ENCODE measurements at places on chromosomes 5 and 9.
A peak's percentile ranks its signal among the peaks of the same experiment; 100 is the strongest.

DNA sequence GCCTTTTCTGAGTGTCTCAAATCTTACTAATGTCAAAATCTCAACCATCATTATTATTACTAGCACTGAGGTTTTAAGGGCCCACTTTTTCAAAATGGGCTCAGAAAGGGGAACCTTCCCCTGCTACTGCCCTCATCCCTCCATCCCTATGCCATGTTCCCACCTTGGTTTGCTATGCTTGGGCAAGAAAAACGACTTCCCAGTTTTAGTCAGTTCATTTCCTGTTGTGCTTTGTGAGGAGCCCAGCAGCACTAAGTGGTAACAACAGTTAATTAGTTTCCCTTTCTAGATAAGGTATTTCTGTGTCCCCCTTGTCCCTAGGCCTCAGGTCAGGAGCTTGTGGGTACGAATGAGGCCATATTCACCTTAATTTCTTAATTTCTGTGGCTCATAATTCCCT is 595.2 kb downstream of the RAB3C start:
- no peaks in the 10 kb centered on the region for H3K36me3 ChIP-seq
- H3K4me3 ChIP-seq, result no peak overlapping the region
- DNase-seq, result no peak
- H3K4me1 ChIP-seq, result no peaks in the 10 kb centered on the region
- no peaks in the 10 kb centered on the region for H3K27me3 ChIP-seq

- H3K4me1 ChIP-seq, result peaks cover 22% of the 10 kb centered on the region
- DNase-seq, result no peak
- H3K36me3 ChIP-seq, result peaks cover 42% of the 10 kb centered on the region
- H3K27ac ChIP-seq, result peak overlapping the region; percentile 72
- H3K4me3 ChIP-seq, result peak overlapping the region; percentile 91
- H3K27me3 ChIP-seq, result no peaks in the 10 kb centered on the region
Observed at GRCh38 chr5:1800472-1801221, 560 bp upstream of the NDUFS6 start.

DNA sequence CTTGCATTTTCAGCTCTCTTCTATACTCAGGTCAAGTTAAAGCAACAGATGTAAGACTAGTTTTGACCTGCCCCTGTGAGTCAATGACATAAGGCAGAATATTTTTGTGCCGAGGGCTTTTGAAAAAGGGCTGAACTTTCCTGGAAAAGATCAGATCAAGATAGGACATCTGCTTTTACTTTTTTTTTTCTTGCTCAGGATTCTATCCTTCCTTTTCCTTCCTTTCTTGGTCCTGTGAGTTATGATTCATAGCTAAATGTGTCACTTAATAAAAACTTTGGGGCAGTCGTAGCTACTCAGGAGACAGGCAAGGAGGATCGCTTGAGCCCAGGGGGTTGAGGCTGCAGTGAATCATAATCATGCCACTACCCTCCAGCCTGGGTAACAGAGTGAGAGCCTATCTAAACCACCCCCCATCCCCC is 84.3 kb upstream of the BRINP1 start:
- H3K27me3 ChIP-seq, result no peaks in the 10 kb centered on the region
- H3K4me1 ChIP-seq, result no peaks in the 10 kb centered on the region
- no peaks in the 10 kb centered on the region for H3K36me3 ChIP-seq
- no peak for DNase-seq
- no peak overlapping the region for H3K27ac ChIP-seq

- H3K4me1 ChIP-seq, result no peaks in the 10 kb centered on the region
- no peak for DNase-seq
- H3K36me3 ChIP-seq, result no peaks in the 10 kb centered on the region
- no peak overlapping the region for H3K27ac ChIP-seq
Observed at GRCh38 chr5:5752844-5753243, 330.4 kb downstream of the ICE1 start.

GRCh38 chr5:135534609-135535419 is 950 bp downstream of the NEUROG1 start:
- no peak for DNase-seq
- H3K4me1 ChIP-seq, result peaks cover 16% of the 10 kb centered on the region
- no peaks in the 10 kb centered on the region for H3K27me3 ChIP-seq
- no peak overlapping the region for H3K4me3 ChIP-seq
- no peaks in the 10 kb centered on the region for H3K36me3 ChIP-seq

- H3K36me3 ChIP-seq, result no peaks in the 10 kb centered on the region
- H3K4me1 ChIP-seq, result no peaks in the 10 kb centered on the region
- H3K4me3 ChIP-seq, result no peak overlapping the region
Observed at GRCh38 chr5:156271569-156271968, 55.4 kb upstream of the SGCD start.

DNA sequence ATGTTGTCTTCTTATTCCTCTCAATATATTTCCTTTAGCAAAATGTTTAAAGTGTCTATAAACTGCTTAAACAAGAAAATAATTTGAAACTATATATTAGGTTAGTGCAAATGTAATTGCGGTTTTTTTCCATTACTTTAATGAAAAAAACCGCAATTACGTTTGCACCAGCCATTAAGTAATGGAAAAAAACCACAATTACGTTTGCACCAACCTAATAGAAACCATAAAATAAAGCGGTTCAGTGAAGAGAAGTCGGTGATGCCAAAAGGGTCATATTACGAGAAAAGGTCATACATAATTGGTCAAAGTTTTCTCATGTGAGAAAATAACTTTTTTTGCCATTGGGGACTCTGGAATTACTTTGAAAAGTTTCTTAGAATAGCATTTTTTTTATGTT is 385.6 kb upstream of the ST8SIA4 start:
- H3K36me3 ChIP-seq, result no peaks in the 10 kb centered on the region
- no peak overlapping the region for H3K27ac ChIP-seq
- H3K27me3 ChIP-seq, result no peaks in the 10 kb centered on the region
- no peaks in the 10 kb centered on the region for H3K4me1 ChIP-seq

DNA sequence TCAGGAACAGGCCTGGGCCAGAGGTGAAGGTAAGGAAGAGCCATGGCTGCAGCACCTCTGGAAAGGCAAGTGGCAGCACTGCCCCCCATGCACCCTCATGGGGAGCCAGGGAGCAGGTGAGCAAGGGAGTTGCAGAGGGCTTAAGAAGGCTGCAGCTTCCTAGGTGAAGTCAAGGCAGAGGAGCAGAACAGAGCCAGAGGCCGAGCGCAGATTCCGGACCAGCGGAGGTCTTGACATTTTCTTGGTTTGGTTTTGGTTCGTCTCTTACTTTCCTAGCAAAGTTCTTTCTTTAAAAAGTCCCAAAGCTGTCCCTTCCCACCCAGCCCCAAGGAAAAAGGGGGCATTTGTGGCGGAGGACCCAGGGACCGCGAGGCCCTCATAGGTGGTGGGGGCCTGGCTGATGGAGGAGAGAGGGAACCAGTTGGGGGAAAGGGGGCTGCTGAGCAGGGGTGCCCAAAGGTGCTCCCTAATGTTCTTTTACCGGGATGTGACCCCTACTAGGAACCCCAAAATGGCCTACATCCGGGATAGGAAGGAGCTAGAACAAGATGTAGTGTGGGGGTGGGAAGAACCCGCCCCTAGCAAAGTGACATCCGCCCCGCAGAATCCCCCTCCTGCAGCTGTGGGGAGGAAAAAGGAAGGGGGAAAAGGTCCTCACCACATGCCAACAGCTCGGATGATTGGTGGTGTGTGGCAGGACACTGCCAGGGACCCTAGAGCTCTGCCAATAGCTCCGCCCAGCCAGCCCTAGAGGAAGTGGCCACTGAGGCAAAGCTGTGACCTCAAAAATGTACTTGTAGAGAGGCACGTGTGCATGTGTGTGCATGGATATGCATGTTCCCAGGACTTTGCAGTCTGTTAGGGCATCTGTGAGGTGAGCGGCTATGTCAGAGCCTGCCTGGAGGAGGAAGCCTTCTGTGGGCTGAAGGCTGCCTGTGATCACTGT is 914 bp upstream of the CD72 start:
- no peak overlapping the region for H3K27ac ChIP-seq
- H3K4me3 ChIP-seq, result no peak overlapping the region
- H3K4me1 ChIP-seq, result peaks cover 13% of the 10 kb centered on the region
- no peaks in the 10 kb centered on the region for H3K36me3 ChIP-seq

DNA sequence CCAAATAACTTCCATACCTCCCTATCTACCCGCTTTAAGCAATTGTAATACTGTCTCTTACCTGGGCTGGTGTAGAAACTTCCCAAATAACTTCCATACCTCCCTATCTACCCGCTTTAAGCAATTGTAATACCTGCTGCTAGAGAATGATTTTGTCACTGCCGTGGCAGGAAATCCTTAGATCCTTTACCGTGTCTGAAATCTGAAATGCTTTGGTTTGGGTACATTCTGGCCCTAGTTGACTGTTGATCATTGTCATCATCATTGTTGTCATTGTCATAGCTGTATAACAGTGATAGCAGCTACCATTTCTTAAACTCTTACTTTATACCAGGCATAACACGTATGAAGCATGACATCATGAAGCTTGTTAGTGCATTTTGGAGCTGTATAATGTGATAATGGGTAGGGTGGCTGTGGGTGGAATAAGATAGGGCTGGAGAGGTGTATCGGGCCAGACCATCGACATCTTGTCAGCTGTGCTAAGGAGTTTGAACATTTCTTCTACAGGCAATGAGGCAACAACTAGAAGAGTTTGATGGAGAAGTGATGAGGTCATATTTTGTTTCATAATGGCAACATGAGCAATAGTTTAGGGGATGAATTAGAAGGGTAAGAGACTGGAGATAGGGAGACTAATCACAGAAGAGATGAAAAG is 15.7 kb downstream of the PIP5K1B start:
- H3K36me3 ChIP-seq, result no peaks in the 10 kb centered on the region
- no peak for DNase-seq
- H3K4me3 ChIP-seq, result no peak overlapping the region
- no peak overlapping the region for H3K27ac ChIP-seq
- H3K27me3 ChIP-seq, result no peaks in the 10 kb centered on the region

DNA sequence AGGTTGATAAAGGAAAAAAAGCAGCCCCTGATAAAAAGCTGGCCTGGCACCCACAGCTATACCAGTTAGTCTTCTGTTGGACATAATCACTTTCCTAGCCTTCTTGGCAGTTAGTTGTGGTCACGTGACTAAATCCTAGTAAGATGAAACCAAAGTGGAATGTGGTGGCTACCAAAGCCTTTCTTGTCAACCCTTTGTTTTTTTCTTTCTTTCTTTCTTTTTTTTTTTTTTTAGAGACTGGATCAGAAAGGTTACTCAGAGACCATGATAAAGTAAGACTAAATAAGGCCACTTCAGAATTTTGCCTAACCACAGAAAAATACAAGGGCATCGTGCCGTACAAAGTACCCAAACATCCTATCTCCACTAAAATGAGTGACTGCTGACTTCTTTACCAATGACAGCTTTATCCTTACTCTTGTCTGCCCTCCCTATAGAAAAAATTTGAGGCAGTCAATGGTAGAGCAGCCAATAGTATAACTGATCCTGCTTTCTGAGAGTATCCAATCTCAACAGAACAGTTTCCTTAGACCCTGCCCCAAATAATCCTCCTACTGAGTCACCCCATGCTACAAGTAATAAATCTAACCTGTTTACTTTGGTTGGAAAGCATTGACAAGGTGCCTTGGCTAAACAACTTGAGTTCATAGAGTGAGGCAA is 14.2 kb upstream of the KIF27 start:
- no peaks in the 10 kb centered on the region for H3K27me3 ChIP-seq
- H3K36me3 ChIP-seq, result no peaks in the 10 kb centered on the region
- H3K27ac ChIP-seq, result no peak overlapping the region
- DNase-seq, result no peak
- no peak overlapping the region for H3K4me3 ChIP-seq

DNA sequence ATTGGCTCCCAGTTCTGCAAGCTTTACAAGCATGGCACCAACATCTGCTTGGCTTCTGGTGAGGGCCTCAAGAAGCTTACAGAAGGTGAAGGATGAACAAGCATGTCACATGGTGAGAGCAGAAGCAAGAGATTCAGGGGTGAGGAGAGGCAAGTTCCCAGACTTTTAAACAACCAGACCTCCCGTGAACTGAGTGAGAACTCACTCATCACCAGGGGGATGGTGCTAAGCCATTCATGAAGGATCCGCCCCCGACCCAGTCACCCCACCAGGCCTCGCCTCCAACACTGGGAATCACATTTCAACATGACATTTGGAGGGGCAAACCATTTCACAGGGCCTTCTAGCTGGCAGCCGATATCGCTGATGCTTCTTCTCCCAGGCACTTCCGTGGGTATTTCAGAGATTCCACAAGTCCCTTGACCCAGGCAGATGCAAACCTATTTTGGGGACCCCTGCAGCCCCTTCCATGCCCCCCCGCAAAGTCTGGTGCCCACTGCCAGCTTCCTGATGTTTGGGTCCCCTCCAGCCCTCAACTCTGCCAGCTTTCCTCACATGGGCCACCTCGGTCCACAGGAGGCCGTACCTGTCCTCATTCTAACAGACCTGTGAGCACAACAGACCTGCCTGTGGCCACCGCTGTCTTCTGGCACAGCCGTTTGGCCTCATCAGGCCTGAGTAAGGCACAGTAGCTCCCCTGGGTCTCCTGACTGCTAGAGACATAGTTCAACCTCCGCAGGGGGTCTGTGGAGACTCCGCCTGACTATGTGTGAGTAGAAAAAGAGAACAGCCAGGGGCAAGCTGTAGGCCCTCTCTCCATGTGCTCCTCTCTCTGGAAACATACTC is 60.7 kb upstream of the ANGPTL2 start:
- H3K4me1 ChIP-seq, result peaks cover 65% of the 10 kb centered on the region
- H3K27me3 ChIP-seq, result no peaks in the 10 kb centered on the region
- H3K27ac ChIP-seq, result peak overlapping the region; percentile 90
- DNase-seq, result no peak
- H3K36me3 ChIP-seq, result no peaks in the 10 kb centered on the region

DNA sequence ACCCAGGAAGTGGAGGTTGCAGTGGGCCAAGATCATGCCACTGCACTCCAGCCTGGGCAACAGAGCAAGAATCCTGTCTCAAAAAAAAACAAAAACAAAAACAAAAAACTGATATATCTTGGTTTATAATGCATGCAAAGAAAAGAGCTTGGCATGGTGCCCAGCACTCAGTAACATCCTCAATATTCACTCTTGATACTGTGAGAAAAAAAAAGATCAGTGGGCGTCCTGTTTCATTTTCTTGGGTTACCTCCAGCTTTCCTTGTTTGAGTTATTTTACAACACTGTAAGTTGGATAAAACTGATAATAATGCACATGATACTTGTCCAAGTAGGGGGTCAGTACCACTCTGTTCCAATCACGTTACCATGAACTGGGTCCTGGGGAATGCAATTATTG is 7.8 kb downstream of the PHYHD1 start:
- no peak overlapping the region for H3K27ac ChIP-seq
- H3K36me3 ChIP-seq, result no peaks in the 10 kb centered on the region
- DNase-seq, result no peak
- no peak overlapping the region for H3K4me3 ChIP-seq

Measured in vagina (tissue), 2 donors.